ENCODE measurements at places on chromosomes 16 and 17. TPM values are rescaled to one million over a fixed set of nuclear protein-coding genes. Genes with fewer than 3 reads are reported as not detected.
A peak's percentile ranks its signal among the peaks of the same experiment; 100 is the strongest.

DNA sequence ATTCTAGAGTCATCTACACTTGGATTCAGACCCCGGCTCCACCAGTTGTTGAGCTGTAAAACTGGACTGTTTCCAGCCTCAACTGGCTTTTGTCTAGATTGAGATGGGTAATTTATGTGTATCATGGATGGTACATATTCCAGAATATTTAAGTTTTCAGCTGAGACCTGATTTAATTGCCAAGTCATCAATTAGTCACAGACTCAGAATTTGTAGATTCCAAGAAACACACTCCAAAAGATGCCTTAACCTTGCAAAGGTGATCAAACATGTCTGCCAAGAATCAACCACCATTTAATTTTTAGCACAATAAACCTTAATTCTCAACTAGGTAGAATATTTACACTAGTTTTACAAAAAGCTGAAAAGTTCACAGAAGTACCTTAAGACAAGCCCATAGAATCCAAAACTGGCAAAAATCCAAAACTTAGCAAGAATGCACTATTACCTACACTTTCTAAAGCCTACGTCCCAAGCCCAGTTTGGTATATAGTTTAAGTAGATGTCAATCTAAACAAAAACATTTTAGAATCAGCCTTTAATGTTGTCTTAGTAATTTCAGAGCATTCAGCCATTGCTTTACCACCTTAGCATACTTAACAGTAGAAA is 17.7 kb downstream of the SIAH1 start:
- peaks cover 39% of the 10 kb centered on the region for H3K4me1 ChIP-seq
- no peak for DNase-seq
- H3K36me3 ChIP-seq = peaks cover 3% of the 10 kb centered on the region

GRCh38 chr16:54281535-54282201 is 4.9 kb downstream of the IRX3 start:
- peaks cover 67% of the 10 kb centered on the region for H3K27me3 ChIP-seq
- peaks cover 16% of the 10 kb centered on the region for H3K4me1 ChIP-seq
- H3K4me3 ChIP-seq = no peak overlapping the region
- DNase-seq = no peak
- H3K27ac ChIP-seq = no peak overlapping the region

- H3K4me1 ChIP-seq = peaks cover 9% of the 10 kb centered on the region
- H3K27me3 ChIP-seq = peaks cover 15% of the 10 kb centered on the region
- no peaks in the 10 kb centered on the region for H3K36me3 ChIP-seq
Measured at GRCh38 chr16:58503863-58504688, 4.1 kb downstream of the NDRG4 start.

DNA sequence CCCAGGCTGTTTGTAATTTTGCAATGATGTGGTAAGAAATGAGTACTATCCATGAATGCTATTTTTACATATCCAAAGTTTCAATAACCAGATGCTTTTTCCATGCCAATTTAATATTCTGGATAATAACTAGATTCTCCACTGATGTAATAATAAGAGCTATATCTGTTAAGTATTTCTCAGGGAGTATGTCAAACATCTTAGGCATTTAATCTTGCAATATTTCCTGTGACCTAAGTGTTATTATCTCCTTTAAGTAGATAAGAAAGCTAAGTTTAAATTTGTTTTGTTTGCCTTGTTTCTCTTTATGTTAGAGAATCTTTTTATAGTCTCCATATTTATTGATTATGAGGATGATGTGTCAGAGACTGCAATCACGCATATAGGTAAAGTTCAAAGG is 32.3 kb upstream of the HS3ST3A1 start:
- no peak overlapping the region for H3K4me3 ChIP-seq
- no peaks in the 10 kb centered on the region for H3K36me3 ChIP-seq
- DNase-seq = no peak

GRCh38 chr16:79182616-79183015 is 417.9 kb downstream of the MAF start:
- H3K36me3 ChIP-seq = peaks cover 1% of the 10 kb centered on the region

DNA sequence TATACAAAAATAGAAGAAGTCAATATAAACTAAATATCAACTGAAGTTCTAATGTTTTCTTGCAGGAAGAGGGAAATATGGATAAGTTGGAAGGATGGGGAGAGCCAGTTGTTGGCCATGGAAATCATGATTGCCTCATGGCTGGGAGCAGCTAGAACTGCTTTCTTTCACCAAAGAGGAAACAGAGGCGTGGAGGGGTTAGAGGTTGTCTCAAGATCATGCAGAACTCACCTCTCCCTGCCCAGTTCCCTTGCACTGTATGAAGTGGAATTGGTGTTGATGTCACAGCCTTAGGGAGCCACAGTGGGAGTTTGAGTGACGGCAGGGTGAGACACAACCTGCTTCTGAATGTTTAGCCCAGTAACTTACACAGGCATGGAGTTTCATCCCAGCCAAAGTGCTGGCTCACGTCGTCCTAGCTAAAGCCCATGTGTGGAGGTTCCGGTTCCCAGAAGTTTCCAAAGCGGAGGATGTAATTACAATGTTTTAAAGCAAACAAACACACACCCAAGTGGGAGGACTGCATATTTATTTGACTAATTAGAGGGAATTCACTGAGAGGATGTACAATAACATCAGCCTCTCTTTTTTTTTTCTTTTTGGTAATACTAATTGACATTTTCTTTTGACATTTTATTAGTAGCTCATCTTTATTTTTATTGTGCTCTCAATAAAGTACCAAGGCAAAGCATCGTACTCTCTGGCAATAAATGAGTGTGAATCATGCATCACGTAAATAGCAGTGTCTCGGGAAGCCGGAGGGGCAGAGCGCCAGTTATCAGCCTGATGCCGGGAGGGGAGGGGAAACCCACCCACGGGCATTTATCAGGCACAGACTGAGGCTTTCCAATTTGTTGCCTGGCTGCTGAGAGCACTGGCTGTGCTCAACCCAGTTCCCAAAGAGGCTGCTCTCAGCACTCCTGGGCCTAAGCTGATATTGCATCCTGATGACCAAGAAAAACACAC is 118.7 kb upstream of the CDH5 start:
- H3K4me3 ChIP-seq = no peak overlapping the region
- H3K4me1 ChIP-seq = no peaks in the 10 kb centered on the region
- no peaks in the 10 kb centered on the region for H3K36me3 ChIP-seq
- no peak for DNase-seq

- no peak for DNase-seq
- peaks cover 3% of the 10 kb centered on the region for H3K4me1 ChIP-seq
- H3K4me3 ChIP-seq = no peak overlapping the region
- H3K27ac ChIP-seq = no peak overlapping the region
- H3K36me3 ChIP-seq = no peaks in the 10 kb centered on the region
Measured at GRCh38 chr16:70706948-70707465, 21.2 kb upstream of the MTSS2 start.

DNA sequence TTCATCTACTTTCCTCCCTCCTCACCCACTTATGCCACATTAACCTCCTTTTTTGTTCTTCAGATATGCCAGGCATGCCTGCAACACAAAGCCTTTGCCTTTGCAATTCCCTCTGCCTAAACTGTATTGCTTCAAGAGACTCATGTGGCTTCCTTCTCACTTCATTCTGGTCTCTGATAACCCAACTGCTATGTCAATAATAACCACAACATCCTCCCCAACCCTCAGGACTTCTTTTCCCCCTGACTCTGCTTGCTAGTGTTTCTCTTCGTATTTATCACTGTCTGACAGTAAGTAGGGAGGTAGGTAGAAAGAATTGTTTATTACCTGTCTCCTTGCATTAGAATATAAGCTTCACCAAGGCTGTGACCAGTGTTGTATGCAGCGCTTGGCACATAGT is 22.4 kb downstream of the RBL2 start:
- DNase-seq = peak; percentile 75
- peak overlapping the region; percentile 89 for H3K27ac ChIP-seq
- H3K27me3 ChIP-seq = no peaks in the 10 kb centered on the region
- peaks cover 83% of the 10 kb centered on the region for H3K4me1 ChIP-seq
- peaks cover 74% of the 10 kb centered on the region for H3K36me3 ChIP-seq
- H3K4me3 ChIP-seq = peak overlapping the region; percentile 79

DNA sequence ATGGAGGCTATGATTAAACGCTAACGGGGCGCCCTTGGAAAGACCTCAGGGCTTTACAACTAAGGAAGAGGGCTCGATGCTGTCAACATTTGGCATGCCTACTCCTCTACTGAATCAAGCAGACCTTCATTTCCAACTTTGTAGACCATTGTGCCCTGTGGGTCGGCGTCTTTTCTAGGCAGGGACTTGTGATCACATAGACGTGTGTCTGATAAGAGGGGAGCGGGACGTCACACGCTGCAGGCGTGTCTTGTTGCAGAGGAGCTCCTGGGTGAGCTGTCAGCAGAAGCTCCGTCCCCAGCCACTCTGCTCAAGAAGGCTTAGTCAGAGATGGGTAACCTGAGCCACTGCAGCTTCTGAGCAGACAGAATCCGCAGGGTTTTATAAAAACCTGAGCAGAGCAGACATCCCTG is 2.8 kb downstream of the MAPK8IP3 start:
- peak overlapping the region; percentile 99 for H3K4me3 ChIP-seq
- H3K27me3 ChIP-seq = no peaks in the 10 kb centered on the region
- peaks cover 5% of the 10 kb centered on the region for H3K36me3 ChIP-seq
- DNase-seq = peak; percentile 48
- peaks cover 32% of the 10 kb centered on the region for H3K4me1 ChIP-seq

GRCh38 chr17:32795339-32795979 is 81.5 kb downstream of the MYO1D start:
- H3K27me3 ChIP-seq = peaks cover 3% of the 10 kb centered on the region
- no peak overlapping the region for H3K4me3 ChIP-seq
- DNase-seq = no peak
- peaks cover 3% of the 10 kb centered on the region for H3K4me1 ChIP-seq

DNA sequence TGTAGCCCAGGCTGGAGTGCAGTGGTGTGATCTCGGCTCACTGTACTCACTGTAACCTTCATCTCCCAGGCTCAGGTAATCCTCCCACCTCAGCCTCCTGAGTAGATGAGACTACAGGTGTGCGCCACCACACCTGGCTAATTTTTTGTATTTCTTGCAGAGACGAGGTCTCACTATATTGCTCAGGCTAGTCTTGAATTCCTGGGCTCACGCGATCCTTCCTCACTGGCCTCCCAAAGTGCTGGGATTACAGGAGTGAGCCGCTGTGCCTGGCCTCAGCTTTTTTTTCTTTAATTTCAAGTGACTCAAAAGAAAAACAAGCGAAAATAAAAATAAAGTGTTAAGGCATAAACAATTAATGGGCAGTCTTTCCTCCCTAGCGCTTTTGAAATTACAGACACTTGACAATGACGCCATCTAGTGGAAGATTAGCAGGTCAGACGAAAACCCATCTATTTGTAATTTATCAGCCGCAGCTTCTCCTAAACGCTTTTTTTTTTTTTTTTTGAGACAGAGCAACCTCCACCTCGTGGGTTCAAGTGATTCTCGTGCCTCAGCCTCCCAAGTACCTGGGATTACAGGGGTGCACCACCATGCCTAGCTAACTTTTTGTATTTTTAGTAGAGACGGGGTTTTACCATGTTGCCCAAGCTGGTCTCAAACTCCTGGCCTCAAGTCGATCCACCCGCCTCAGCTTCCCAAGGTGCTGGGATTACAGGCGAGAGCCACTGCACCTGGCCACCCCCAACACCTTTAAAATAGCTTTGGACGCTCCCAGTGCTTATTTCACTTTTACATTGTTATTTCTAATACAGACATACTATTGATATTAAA is 28.1 kb upstream of the PECAM1 start:
- no peaks in the 10 kb centered on the region for H3K36me3 ChIP-seq
- H3K27ac ChIP-seq = no peak overlapping the region
- peaks cover 2% of the 10 kb centered on the region for H3K27me3 ChIP-seq
- no peak for DNase-seq
- no peak overlapping the region for H3K4me3 ChIP-seq
- H3K4me1 ChIP-seq = peaks cover 4% of the 10 kb centered on the region

GRCh38 chr17:58789831-58790230 is 34.2 kb downstream of the PPM1E start:
- H3K27me3 ChIP-seq = peaks cover 8% of the 10 kb centered on the region
- no peak overlapping the region for H3K4me3 ChIP-seq
- no peaks in the 10 kb centered on the region for H3K36me3 ChIP-seq
- peaks cover 3% of the 10 kb centered on the region for H3K4me1 ChIP-seq
- no peak for DNase-seq

GRCh38 chr16:70736465-70737376 is 50.9 kb upstream of the MTSS2 start:
- DNase-seq = peak; percentile 63
- H3K36me3 ChIP-seq = peaks cover 3% of the 10 kb centered on the region
- H3K27me3 ChIP-seq = no peaks in the 10 kb centered on the region
- H3K4me3 ChIP-seq = peak overlapping the region; percentile 55

DNA sequence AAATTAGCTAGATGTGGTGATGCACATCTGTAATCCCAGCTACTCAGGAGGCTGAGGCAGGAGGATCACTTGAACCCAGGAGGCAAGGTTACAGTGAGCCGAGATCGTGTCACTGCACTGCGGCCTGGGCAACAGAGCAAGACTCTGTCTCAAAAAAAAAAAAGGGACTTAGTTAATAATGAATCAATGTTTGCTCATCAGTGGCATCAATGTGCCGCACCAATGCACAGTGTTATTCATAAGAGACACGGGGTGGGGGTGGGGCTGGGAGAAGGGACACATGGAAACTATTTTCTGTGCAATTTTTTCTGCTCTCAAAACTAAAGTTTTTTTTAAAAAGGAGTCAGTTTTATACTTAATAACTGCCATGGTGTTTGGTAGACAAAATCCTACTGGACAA is 6.8 kb upstream of the ATP2C2 start:
- peaks cover 25% of the 10 kb centered on the region for H3K27me3 ChIP-seq
- no peak overlapping the region for H3K4me3 ChIP-seq
- no peak for DNase-seq
- H3K27ac ChIP-seq = no peak overlapping the region
- no peaks in the 10 kb centered on the region for H3K36me3 ChIP-seq

DNA sequence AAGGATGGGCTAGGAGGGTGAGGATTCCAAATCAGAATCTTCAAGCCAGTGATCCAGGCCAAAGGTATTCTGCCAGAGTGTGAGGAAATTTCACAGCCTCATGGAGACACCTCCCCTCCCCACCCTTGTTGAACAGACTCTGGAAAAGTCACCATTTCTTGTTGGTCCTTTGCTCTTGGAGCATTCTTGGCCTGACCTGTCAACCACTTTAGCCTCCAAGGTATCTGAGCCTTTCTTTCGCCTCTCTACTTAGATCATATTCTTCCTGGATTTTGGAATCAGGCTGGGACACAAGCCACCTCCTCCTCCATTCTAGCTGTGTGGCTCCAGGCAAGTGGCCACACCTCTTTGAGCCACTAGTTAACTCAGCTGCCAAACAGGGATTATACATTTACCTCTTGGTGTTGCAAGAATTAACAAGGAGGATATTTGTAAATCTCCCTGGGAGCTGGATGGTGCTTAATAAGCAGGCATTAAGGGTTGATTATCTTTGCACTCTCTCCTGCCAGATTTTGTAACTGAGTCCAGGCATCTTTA is 193.5 kb downstream of the WWOX start:
- H3K27me3 ChIP-seq = no peaks in the 10 kb centered on the region
- no peaks in the 10 kb centered on the region for H3K4me1 ChIP-seq
- peaks cover 2% of the 10 kb centered on the region for H3K36me3 ChIP-seq
- H3K4me3 ChIP-seq = no peak overlapping the region
- DNase-seq = no peak

- DNase-seq = no peak
- no peak overlapping the region for H3K4me3 ChIP-seq
- peaks cover 17% of the 10 kb centered on the region for H3K4me1 ChIP-seq
- H3K27me3 ChIP-seq = no peaks in the 10 kb centered on the region
- H3K27ac ChIP-seq = no peak overlapping the region
Measured at GRCh38 chr17:60372790-60373483, 19.0 kb downstream of the USP32 start.

TPSB2 gene
- total RNA-seq = not detected

POLR2C gene
- 48.6 TPM for total RNA-seq

SLC35G6 gene
- total RNA-seq = not detected

SSTR5 gene
- total RNA-seq = not detected

ASB16 gene
- not detected for total RNA-seq

CPHXL2 gene
- not detected for total RNA-seq

OR4D1 gene
- 0.29 TPM for total RNA-seq

ABCC12 gene
- total RNA-seq = not detected

NOG gene
- total RNA-seq = not detected

Data from activated CD8-positive, alpha-beta memory T cell treated with anti-CD3 and anti-CD28 coated beads, Interleukin-2, amount 10 ng/mL, durations not matched to agents 7 days and 5 days (primary cell).